HCT116 (cell line): ENCODE measurements at places on chromosomes 3 and 15. TPM values are rescaled to one million over a fixed set of nuclear protein-coding genes. Genes with fewer than 3 reads are reported as not detected.

DNA sequence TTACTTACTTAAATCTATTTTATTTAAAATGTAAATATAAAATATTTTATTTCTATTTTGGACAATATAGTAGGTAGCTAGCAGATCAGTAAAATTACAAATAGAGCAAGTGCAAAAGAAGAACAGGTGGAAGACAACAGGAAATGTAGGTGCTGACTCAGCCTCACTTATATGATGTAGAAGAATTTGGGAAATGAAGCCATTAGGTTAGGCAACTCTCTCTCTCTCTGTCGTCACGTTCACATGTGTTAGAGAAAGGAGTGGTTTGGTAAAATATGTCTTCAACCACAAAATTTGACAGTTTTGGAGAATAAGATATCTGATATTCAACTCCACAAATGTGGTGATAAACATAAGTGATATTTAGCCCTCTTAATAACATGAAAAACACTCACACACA lies 532.5 kb upstream of the KCNMB2 start:
- DNase-seq: no peak
- no peak overlapping the region for H3K27ac ChIP-seq
- H3K4me1 ChIP-seq: no peaks in the 10 kb centered on the region
- H3K4me3 ChIP-seq: no peak overlapping the region
- H3K36me3 ChIP-seq: no peaks in the 10 kb centered on the region

GRCh38 chr3:159865041-159865579 lies 123.5 kb upstream of the IL12A start:
- H3K4me1 ChIP-seq: peaks cover 22% of the 10 kb centered on the region
- H3K27me3 ChIP-seq: no peaks in the 10 kb centered on the region
- H3K4me3 ChIP-seq: no peak overlapping the region
- H3K36me3 ChIP-seq: no peaks in the 10 kb centered on the region
- no peak for DNase-seq

C2CD4B gene
- not detected for total RNA-seq

DNA sequence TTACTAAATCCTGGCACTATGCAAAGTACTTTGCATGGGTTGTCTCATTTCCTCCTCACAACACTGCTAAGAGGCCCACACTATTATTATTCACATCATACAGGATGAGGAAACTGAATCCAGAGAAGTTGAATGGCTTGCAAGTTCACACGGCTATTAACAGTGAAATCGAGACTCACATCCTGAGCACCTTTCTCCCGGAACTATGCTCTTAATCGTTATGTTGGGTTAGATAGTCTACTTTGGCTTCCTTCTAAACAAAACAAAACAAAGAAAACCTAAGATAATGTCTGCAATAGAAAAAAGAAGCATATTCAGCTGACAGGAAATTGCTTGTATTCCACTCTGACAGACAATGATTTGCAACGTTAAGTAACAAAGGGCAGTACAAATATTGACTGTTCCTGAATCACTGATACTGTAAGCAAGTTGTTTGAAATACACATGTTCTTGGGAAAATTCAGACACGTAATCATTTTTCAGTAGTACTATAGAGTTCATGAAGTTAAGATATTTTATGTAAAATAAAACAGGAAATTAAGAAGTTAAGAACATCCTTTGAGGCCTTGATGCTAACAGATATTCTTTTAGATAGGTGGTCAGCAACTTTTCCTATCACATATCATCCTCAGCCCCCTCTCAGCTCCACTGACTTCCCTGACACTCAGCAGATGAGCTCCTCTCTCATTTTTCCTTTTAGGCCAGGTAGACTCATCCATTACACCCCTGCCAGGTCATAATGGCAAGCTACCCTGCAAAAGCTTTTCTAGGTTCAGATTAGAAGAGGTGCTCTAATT lies 40.7 kb downstream of the C2CD4B start:
- no peaks in the 10 kb centered on the region for H3K27me3 ChIP-seq
- no peaks in the 10 kb centered on the region for H3K36me3 ChIP-seq
- DNase-seq: no peak
- no peaks in the 10 kb centered on the region for H3K4me1 ChIP-seq

DNA sequence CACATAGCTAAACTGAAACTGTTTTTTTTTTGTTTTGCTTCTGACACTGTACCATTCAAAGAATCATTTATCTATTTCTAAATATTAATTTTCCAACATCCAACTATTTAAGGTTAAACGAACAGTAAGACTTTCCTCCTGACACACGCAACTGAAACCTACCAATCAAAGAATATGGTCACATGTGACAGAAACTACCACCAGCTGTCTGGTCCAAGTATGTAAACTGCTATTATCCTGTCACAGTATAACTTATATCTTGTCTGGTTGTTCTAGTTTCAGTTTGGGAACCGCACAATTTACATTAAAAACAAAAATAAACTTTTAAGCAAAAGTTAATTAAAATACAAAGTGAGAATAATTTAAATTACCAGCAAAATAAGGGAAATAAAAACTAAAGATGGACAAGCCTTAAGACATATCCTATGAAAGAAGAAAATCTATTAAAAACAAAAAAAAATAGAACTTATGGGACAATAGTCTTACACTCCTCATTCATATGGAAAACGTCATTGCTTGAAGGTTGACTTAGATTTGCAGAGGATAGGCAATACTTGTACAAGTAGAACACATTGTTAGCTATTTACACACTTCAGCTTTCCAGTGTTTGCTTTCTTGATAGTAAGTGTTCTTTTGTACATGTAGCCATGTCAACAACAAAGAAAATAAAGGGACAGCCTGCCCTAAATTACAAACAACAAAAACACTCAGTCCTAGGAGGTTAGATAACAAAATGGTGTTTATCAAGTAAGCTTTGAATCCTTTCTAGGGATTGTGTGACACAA lies 26.8 kb upstream of the CHRM5 start:
- no peaks in the 10 kb centered on the region for H3K4me1 ChIP-seq
- no peak overlapping the region for H3K27ac ChIP-seq
- no peak for DNase-seq

DNA sequence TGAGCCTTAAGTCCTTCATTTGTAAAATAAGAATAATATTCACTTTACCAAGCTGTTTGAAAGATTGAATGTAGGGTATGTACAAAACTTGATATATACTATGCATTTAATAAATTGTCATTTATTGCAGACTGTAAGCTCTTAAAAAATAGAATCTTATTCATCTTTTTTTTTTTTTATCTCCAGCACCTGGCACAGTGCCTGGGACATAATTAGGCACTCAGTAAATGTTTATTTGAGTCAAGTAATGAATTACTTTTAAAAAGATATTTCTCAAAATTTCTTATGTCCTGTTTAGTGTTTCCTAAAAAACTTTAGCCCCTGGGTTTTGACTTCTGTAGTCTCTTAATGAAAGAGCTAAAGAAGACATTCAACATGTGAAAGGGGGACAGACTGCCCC lies 71.7 kb downstream of the TOP2B start:
- no peak overlapping the region for H3K4me3 ChIP-seq
- no peak overlapping the region for H3K27ac ChIP-seq
- no peaks in the 10 kb centered on the region; the same call in 1 of the 2 replicates for H3K36me3 ChIP-seq
- no peak for DNase-seq
- no peaks in the 10 kb centered on the region for H3K27me3 ChIP-seq
- 0 out of 2 replicates have a peak, but pooled peaks cover 8% of the 10 kb centered on the region for H3K4me1 ChIP-seq

GRCh38 chr3:8507496-8507895 lies 5.9 kb downstream of the LMCD1 start:
- no peak for DNase-seq
- no peaks in the 10 kb centered on the region for H3K27me3 ChIP-seq

SUMF1 gene
- 26.6 TPM for total RNA-seq

GRCh38 chr15:56261854-56262509 lies 18.3 kb upstream of the RFX7 start:
- DNase-seq: no peak
- H3K36me3 ChIP-seq: no peaks in the 10 kb centered on the region
- no peak overlapping the region for H3K27ac ChIP-seq
- H3K4me1 ChIP-seq: peaks cover 8% of the 10 kb centered on the region; the same call in 1 of the 2 replicates

FSTL1 gene
- 20.7 TPM for total RNA-seq

DNA sequence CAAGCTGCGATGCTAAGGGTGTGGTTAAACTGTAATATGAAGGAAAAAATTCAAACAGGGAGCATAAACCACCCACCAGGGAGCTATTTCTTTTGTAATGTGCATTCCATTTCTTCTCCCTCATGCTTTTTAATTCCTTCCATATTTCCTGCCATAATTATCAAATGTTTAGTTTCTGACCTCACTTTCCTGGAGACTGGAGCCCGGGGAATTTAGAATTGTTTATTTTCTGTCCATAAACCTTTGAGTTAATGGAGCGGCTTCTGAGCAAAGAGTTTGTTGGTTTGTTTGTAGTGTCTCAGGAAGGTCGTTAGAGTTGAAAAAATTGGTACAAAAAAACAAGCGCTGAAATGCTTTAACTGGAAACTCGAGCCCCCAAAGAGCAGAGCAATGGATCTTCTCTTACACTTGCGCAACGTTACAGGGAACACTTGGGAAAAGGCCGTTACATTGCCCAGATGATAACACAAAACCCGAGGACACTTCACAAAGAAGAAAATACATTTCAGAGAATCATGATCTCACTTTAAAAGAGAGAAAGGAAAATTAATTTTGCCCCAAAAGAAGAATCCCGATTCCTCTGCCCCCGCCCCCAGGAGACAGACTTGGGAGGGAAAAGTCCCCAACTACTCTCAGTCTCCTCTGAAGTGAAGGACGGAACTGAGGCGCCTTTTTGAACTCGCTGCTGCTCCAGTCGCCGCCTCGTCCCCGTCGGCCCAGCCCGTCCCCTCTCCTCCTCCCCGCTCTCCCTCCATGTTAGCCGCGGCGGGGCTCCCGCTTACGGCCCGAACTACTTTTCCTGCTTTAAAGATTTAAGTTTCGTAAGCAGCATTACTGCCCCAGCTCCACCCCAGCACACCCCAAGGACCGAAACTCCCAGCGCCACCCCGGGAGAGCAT lies 842 bp downstream of the FSTL1 start:
- H3K36me3 ChIP-seq: no peaks in the 10 kb centered on the region
- H3K4me1 ChIP-seq: peaks cover 16% of the 10 kb centered on the region
- peak overlapping the region; percentile 56; the same call in 1 of the 2 replicates for H3K27ac ChIP-seq
- no peak for DNase-seq

RTP2 gene
- not detected for total RNA-seq

ATP13A4 gene
- total RNA-seq: 0.15 TPM

POPDC2 gene
- total RNA-seq: 1.6 TPM

ADGRG7 gene
- not detected for total RNA-seq

GRCh38 chr3:186614597-186615483 lies 2.0 kb downstream of the AHSG start:
- H3K27ac ChIP-seq: no peak overlapping the region
- H3K4me3 ChIP-seq: no peak overlapping the region
- H3K36me3 ChIP-seq: no peaks in the 10 kb centered on the region
- H3K4me1 ChIP-seq: 0 out of 2 replicates have a peak, but pooled peaks cover 2% of the 10 kb centered on the region
- H3K27me3 ChIP-seq: no peaks in the 10 kb centered on the region

TIPIN gene
- total RNA-seq: 28.1 TPM

GRCh38 chr3:108022256-108023150 lies 68.3 kb downstream of the CD47 start:
- no peak overlapping the region for H3K27ac ChIP-seq
- no peaks in the 10 kb centered on the region for H3K4me1 ChIP-seq
- no peaks in the 10 kb centered on the region for H3K36me3 ChIP-seq
- no peak for DNase-seq
- no peaks in the 10 kb centered on the region for H3K27me3 ChIP-seq

- H3K36me3 ChIP-seq: peaks cover 15% of the 10 kb centered on the region; the same call in 1 of the 2 replicates
- DNase-seq: no peak
- no peaks in the 10 kb centered on the region for H3K4me1 ChIP-seq
- H3K4me3 ChIP-seq: no peak overlapping the region
Measured at GRCh38 chr3:38124324-38125122, 12.4 kb downstream of the ACAA1 start.

DNA sequence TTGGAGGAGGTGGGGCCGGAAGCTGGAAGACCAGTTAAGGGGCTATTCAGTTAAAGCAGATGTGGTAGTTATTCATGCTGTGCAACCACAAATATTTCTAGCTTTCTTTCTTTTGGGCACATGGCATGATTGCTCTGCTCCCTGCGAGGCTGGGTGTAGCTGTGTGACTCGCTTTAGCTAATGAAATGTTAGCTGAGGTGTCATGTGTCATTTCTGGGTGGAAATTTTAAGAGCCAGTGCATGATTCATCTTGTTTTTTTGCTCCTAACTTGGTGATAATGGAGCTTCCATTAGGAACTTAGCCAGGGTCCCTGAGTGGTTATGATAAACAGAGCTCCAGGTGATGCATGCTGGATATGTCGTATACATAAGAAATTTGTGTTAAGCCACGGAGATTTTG lies 300.6 kb downstream of the SATB1 start:
- no peak overlapping the region for H3K27ac ChIP-seq
- H3K27me3 ChIP-seq: no peaks in the 10 kb centered on the region
- no peaks in the 10 kb centered on the region for H3K36me3 ChIP-seq
- H3K4me1 ChIP-seq: no peaks in the 10 kb centered on the region

ETV5 gene
- 89.7 TPM for total RNA-seq

DNA sequence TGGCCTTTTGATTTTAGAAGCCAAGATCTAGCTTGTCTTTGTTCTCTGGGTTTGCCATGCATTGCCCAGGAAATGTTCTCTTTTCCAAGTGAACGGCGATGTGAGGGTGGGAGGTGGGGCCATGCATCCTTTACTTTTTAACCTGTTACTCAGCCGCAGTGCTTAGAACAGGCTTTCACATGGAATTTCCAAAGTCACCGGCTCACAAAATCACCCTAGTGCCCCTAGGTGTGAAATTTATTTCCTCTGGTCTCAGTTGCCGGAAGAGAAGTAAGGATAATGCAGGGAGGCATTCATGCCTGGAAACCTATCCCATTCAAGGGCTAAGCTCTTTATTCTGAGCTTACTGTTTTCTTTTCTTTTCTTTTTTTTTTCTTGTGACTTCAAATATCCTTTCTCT lies 93.2 kb downstream of the CACNA2D3 start:
- no peaks in the 10 kb centered on the region for H3K27me3 ChIP-seq
- no peaks in the 10 kb centered on the region for H3K36me3 ChIP-seq
- no peak overlapping the region for H3K27ac ChIP-seq
- H3K4me1 ChIP-seq: peaks cover 7% of the 10 kb centered on the region

DNA sequence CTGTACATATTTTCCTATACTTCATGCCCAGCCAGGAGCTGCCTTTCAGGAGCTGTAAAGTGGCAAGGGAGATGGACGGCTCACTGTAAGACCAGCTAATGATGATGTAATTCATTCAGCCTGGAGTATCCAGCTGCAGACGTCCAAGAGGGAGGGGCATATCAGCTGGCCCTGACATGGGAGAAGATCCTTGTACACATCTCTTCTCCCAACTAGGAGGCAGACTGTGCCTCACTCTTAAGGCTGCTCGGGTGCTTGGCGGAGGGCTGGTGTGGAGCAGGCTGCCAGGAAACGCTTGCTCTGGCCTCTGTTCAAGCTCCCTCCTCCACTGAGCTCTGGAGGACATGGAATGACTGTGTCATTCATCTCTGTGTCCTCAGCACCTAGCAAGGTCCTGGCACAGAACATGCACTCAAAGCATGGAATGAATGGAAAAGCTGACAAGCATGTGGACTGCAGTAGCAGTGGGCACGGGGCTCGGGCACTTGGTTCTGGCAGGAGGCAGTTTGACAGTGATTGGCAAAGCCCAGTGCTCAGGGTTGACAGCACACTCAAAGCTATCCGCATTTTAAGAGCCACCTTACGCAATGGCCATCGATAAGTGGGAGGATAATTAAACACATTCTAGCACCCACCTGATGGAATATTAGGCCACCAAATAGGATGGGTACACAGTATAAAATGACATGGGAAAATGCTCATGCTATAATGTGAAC lies 72.4 kb downstream of the TBC1D2B start:
- H3K36me3 ChIP-seq: peaks cover 12% of the 10 kb centered on the region
- H3K27me3 ChIP-seq: no peaks in the 10 kb centered on the region
- no peak overlapping the region for H3K4me3 ChIP-seq
- no peak overlapping the region for H3K27ac ChIP-seq
- H3K4me1 ChIP-seq: no peaks in the 10 kb centered on the region
